NCI-H1694 treated with DMSO at 0.1 percent for 48 hours (cell line): ENCODE measurements at places on chromosomes 5 and 9.
A peak's percentile ranks its signal among the peaks of the same experiment; 100 is the strongest.

DNA sequence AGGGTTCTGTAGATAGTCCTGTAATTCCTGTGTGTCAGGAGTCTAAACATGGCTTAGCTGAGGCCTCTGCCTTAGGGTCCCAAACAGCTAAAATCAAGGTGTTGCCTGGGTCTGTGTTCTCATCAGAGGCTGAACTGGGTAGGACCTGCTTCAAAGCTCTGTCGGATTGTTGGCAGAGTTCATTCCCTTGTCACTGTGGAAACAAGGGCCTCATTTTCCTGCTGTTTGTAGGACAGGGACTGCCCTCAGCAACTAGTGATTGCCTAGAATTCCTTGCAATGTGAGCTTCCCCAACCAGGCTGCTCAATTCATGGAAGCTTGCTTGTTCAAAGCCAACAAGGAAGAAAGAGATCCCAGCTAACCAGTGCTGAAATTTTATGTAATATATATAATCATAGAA, 283.2 kb downstream of the DNAH5 start:
- no peak for DNase-seq

- DNase-seq, result no peak
Observed at GRCh38 chr5:125489146-125489545, 742.7 kb upstream of the ZNF608 start.

GRCh38 chr9:21565155-21565554, 83.0 kb upstream of the IFNE start:
- DNase-seq, result no peak

GRCh38 chr5:37859805-37860204, 20.0 kb upstream of the GDNF start:
- DNase-seq, result no peak

DNA sequence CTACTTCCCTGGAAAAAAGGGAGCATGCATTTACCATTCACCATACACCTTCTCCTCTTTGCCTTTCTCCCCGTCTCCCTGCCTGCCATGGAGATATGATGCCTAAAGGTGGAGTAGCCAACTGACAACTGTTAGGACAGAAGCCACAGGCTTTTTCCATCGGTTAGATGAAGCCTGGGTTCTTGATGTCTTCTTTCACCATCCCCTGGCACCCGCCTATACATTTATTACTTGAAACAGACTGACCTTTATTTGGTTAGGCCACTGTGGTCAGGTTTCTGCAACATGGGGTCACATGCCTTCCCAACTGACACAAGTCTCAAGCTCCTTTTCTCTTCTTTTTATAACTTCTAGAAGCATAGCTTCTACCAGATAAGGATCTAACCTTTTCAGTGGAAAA, 7.1 kb downstream of the LCP2 start:
- no peak for DNase-seq

GRCh38 chr5:56309262-56309826, 76.2 kb upstream of the ANKRD55 start:
- DNase-seq, result no peak

- no peak for DNase-seq
Observed at GRCh38 chr5:88643315-88643714, 239.7 kb downstream of the MEF2C start.

- DNase-seq, result no peak
Observed at GRCh38 chr5:24235946-24236345, 408.8 kb downstream of the CDH10 start.

DNA sequence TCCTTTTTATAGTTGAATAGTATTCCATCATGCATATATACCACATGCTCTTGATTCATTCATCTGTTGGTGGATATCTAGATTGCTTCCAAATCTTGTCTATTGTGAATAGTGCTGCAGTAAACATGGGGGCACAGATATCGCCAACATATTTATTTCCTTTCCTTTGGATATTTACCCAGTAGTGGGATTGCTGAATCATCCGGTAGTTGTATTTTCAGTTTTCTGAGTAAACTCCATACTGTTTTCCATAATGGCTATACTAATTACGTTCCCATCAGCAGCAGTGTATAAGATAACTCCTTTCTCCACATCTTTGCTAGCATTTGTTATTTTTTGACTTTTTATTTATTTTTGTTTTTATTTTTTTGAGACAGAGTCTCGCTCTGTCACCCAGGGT, 3.3 kb downstream of the SNX2 start:
- no peak for DNase-seq

- no peak for DNase-seq
Observed at GRCh38 chr5:171410181-171410580, 9.3 kb upstream of the FGF18 start.

DNA sequence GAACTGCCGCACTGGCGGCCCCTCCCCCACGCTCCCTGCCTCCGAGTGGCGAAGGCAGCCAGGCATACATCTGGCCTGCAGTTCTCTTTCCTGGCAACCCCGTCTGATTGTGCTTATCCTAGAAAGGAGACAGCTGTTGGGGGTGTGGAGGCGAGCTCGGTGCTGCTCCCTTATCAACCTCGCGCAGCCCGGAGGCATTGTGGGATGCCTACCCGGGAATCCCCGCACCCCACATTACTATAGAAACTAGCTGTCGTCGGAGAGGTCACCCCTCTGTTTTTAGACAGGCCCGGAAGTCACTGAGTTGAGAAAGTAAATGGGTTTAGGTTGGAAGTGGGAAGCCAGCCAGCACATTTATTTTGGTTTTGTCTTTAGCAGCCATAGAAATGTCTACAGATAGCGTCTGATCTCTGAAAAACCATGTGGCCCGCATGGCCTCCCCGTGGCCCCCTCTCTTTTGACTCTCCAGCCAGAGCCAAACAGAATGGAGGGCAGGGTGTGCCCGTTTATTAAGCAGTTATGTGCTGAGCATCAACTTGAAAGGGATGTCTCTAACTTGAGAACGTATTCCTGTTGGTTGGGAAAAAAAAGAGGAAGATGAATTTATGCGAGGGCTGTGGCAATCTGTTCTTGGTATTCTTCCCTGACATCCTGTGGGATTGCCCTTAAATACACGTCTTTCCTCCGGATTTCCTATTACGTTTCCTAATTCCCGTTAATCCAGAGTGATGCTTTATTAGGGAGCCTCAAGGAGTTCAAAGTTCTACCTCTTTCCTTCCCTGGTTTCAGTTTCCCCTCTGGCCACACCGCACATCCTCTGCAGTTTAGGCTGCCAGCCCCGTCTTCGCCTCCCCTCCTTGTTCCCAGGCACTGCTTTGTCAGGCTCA, 3.9 kb downstream of the STC2 start:
- DNase-seq, result peak; percentile 90
